ENCODE measurements at places on chromosomes 12 and 14.

DNA sequence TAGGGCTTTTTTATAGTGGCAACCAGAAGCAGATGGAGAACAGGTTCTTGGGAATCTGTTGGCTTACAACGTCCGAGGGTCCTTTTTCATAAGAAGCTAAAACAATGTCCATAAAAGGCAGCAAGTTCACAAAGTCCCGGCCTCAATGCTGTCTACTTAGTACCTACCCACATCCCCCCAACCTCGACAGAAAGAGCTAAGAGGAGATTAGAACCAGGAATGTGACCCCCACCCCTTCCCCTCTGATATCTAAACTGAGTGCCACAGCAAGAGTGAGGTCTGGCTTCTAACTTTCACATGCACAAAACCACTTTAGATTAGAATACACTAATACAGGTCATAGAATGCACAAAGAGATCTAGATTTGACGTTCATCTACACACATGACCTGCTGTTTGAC, 4.5 kb downstream of the DPF3 start:
- DNase-seq, result no peak

- no peak for DNase-seq
Measured at GRCh38 chr14:99781853-99782610, 11.2 kb upstream of the EML1 start.

DNA sequence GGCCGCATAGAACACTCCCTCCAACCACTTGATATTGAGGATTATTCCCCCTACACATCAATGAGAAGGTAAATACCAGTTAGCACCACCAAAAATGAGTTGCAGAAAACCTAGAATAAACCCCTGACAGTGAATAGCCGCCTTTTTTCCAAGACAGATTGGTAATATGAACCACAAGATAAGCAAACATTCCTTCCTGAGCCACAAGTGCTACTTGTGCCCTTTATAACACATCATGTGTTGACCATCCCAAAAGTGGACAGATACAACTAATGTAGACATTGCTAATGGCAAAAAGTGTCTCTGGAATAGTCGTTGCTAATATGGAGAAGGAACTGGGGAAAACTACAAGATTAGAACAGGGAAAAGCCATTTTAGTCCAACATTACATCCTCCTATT, 17.2 kb downstream of the NOXRED1 start:
- DNase-seq, result no peak

GRCh38 chr12:74899031-74899829, 310.4 kb downstream of the KCNC2 start:
- DNase-seq, result no peak

- DNase-seq, result no peak
Measured at GRCh38 chr14:22519877-22520685, 68.9 kb downstream of the DAD1 start.

GRCh38 chr12:52676163-52676562, 4.0 kb downstream of the KRT1 start:
- DNase-seq, result no peak

GRCh38 chr14:70803321-70804310, 5.7 kb downstream of the MAP3K9 start:
- no peak for DNase-seq

- DNase-seq, result no peak
Measured at GRCh38 chr12:124564971-124565491, 2.4 kb downstream of the NCOR2 start.

GRCh38 chr12:74957231-74957630, 252.4 kb downstream of the KCNC2 start:
- no peak for DNase-seq

- peak; percentile 42 for DNase-seq
Measured at GRCh38 chr14:92382677-92383076, 59.7 kb downstream of the SLC24A4 start.

DNA sequence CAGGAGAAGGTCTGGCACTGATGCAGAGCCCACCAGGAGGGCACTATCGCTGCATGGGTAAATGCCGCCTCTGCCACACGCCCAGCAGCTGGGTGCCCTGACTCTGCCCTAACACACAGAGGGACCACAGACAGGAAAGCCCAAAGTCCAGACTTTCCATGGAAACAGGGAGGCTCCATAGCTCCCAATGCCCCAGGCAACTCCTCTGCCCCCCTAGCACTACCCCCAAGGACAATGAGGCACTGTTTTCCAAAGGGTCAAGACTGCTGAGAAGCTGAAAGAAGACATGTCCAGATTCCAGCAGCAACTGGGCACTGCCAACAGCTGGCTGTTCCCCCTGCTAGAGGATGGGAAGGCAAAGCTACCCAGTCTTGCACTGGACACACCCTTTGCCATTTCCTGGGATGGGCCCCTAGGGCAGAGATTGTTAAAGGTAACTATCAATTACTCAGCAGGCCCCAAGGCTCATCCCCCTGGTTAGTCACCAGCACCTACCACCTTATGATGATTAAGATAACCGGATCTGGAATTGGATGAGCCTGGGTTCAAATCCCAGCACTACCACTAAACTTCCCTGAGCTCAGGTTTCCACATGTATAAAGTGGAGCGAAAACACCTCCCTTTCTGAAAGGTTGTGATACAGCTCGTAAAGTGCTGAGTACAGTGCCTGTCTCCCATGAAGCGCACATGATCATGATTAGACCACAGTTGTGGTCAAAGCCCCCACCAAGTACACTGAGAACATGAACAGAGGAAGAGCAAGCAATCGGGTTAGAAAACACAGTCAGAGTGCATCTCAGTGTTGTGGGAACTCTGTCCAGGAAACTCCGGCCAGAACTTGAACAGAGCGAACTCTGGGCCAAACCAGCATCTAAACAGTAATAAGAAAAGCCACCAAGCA, 3.3 kb downstream of the PXN start:
- DNase-seq, result peak; percentile 78

DNA sequence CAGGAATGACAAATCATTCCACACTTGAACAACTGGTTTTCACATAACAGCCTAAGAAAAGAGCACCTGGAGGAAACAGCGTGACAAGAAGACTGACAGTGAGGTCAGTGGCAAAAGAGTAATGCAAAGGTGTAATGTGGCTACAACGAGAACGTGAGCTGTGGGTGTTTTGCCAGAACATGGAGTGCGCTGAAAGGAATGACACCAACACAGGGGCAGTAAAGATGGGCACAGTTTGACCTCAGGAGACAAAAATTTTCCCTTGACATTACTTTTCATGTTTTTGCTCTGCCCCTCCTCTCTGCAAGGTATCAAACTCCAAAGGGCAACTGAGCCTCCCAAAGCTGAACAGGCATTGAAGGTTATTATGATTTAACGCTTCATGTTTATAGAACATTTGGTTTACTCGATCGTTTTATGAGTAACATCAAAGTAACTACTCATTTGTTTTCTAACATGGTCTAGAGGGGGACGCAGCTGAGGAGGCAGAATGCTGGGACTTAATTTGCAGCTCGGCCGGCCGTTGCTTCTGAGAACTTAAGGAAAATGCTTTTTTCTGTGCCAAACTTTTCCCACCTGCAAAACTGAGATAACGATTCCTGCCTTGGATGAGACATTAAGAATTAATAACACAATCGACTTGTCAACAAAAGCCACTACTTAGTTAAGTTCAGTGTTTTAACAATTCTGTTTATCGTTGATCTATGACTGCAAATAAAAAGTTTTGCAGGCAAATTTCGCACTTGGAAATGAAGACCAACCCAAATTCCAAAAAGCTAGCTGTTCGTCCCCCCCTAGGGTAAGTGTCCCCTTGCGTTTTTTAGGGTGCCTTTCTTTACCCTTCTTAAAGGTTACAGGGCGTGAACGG, 954 bp downstream of the HAUS4 start:
- DNase-seq, result no peak

DNA sequence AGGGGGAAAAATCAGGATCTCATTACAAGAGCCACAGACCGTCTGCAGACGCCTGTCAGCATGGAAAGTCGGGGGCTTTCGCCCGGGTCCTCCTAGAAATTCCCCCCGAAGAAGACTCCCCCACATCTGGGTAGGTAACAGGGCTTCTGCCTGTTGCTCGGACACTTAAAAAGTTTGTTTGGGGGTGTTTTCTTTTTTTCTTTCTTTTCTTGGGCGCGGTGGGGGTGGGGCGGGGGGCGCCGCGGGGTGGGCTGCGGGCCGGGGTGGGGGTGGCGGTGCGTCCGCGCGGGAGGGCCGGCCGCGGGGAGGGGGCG, 358 bp downstream of the ELK3 start:
- no peak for DNase-seq

- DNase-seq, result no peak
Measured at GRCh38 chr14:92990456-92991430, 67.8 kb downstream of the CHGA start.

GRCh38 chr12:32437095-32437515, 37.7 kb downstream of the FGD4 start:
- DNase-seq, result peak; percentile 81

GRCh38 chr12:132071040-132071810, 72.9 kb downstream of the DDX51 start:
- no peak for DNase-seq

DNA sequence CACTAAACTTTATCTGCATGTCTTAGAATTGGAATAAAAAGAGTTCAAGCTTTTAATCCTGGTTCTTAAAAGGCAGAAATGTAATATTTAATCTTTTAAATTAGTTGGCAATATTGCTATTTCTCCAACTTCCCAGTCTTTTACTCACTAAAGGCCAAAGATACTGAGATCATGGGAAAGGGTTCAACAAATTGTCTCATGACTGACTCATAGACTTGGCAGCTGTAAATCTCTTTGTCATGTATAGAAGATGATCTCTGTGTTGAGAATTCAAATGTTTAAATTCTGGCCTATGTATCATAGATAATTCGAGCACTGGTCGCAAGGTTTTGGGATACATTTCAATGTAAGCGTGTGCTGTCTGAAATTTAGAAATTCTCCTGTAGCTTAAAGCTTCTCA, 40.1 kb upstream of the STRAP start:
- no peak for DNase-seq

DNA sequence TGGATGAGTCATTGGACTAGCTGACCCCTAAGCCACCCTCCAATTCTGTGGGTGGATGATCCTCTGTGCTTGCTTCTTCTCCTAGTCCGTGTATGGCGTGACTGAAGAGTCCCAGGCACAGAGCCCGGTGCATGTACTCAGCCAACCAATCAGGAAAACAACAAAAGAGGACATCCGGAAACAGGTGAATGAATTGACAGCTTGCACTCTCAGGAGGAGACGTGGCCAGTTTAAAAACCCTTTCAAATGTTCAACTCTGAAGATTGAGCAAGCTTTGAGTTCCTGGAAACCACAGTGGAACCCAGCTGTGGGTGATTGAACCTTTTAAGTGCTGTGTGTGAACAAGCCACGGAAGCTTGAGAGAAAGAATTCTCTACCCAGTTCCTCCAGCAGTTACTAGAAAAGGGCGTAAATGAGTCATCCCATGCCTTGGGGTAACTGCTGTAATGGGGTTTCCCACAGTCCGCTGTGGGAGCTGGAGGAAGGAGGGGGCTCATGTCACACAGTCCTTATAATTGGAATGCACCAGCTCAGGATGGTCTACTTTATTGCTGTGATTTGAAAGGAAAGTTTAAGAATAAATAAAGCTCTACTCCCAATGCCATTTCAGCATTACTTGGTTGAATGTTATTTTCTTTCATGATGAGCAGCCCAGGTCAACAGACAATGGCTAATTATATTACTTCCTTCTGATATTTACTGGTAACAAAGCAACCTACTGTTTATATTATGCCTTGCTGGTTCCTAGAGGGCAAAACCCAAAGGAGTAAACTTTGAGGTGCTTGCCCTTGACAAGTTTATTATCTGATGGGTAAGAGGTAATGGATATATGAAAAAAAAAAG, 417.0 kb downstream of the DPF3 start:
- DNase-seq, result peak; percentile 88

DNA sequence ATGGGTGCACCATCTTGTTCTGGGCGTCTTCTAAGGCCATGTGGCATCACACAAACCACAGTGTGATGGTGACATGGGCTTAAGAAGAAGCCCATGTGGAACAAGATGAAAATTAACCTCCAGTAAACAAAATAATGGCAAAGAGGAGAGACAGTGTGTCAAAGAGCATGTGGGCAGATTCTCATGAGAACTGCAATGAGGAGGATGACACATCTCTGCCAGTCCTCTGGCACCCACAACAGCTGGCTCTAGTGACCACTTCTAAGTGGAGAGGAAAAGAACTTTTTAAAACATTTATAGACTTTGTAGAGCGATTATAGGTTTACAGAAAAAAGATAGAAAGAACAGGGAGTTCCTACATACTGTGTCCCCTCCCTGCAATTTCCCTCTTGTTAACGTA, 401.4 kb downstream of the ATP23 start:
- no peak for DNase-seq

DNA sequence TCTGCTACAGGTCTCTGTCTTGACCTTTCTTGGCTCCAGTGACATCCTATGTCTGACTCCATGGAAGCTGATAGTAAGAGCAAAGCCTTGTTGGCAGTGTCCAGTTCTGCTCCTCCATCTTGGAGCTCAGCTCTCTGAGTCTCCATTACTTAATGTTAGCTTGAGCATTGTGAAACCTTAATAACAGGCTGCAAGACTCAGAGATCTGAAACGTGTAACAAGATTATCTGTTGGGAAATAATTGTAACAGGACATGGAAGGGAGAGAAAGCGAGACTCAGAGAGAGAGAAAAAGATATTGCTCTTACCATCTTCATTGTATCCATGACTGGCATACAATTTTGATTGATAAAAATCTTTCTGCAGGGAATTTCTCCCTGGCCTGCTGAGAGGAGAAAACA, 1365.7 kb downstream of the AACS start:
- DNase-seq, result no peak

GRCh38 chr14:32190673-32191072, 11.2 kb upstream of the RNU6-7 start:
- DNase-seq, result no peak

DNA sequence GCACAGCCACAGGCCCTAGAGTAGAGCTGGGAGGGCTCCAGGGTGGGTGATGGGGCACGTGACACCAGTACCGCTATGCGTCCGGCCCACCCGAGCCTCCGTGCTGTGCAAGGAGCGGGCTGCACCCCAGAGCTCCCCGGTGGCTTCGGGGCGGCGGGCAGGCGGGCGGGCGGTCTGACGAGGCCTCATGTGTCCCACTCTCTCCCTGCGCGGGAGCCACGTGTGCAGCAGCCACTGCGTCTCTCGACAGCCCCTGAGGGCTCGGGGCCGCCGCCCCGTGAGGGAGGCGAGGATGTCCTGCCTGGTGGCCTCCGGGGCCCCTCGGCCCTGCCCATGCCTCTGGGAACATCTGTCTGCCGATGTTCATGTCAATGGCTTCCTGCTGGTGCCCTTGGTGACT, 51.2 kb upstream of the FBRSL1 start:
- DNase-seq, result no peak

Measured in SW480 (cell line).